ENCODE measurements at places on chromosomes 13 and 19. TPM values are rescaled to one million over a fixed set of nuclear protein-coding genes. Genes with fewer than 3 reads are reported as not detected.

C2CD4C gene
- 0.54 TPM for total RNA-seq

NCAN gene
- total RNA-seq = not detected

FGF22 gene
- not detected for total RNA-seq

SIGLEC9 gene
- total RNA-seq = 1.7 TPM

Measured in thyroid gland (tissue), 4 donors.